Heart right ventricle (tissue), 16 donors: ENCODE measurements at places on chromosomes 5 and 9.

DNA sequence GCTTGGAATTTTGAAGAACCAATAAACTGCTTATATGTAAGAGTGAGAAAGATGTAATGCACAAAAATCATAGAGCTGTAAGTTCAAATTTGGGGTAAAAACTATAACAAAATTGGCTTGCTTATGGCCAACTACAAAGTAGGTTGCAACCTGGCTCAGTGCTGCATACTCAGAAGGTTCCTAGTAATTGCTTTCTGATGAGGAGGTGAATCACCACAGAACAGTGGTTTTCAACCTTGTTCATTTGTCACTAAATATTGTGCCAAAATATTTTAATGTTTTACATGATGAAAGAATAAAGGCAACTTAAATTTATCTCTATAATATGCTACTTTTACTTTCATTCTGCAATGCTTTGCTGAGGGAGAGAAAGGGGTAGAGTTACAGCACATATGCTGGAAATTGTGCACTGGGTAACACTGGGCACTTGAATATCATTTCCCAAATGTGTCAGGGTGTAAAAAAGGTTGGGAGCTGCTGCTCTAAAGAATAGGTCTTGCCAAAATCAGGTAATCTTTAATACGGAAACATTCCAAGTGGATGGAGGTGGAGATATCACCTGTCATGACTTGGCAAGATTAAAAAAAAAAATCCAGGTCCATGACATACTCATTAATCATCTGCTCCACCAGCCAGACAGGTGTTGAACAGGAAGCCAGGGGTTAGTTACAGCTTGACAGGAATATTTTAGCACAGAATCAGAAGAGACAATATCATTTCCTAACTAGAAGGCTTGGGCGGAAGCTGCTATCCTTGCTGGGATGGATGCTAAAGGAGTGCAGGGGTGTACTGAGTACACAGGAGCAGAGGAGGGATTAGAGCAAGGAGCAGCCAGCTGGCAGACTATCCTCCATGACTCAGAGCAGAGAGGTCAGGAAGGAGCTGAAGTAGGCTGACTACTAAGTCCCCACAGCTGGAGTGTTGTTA lies 34.6 kb upstream of the CCL21 start:
- peak; percentile 32 for DNase-seq

DNA sequence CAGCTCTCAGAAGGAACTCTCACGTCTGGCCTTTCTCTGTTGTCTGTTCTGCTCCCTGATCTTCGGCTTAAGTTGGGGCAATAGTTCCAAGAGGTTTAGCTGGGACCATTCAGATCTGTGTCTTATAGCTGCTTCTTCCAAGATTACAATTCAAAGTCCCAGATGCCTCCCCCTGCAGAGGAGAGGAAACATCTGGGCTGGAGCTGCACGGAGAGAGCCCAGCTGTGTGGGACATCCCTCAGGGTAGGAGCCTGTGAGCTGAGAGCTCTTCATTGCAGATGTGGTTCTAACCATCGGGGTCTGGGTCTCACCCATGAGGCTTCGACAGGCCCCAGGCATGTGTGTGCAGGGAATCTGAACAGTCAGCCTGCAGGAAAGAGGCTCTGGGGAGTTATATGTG lies 9.0 kb upstream of the PHF19 start:
- no peak for DNase-seq

DNA sequence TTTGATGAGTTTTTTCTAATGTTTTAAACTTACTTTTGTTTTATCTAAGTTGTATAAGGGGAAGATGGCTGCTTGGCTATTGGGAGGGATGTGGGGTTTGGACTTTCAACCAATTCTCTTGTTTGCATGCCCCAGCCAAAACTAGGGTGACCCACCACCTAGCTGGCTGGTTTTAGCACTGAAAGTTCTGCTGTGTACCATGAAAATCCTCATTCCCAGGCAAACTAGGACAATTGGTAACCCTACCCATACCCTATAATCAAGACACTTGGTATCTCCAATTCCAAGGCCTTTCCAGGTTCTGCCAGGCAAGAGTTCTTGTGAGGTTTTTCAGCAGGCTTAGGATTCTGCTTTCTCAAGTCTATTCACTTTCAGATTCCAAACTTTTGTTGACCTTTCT lies 13.1 kb downstream of the RAB3C start:
- no peak for DNase-seq

DNA sequence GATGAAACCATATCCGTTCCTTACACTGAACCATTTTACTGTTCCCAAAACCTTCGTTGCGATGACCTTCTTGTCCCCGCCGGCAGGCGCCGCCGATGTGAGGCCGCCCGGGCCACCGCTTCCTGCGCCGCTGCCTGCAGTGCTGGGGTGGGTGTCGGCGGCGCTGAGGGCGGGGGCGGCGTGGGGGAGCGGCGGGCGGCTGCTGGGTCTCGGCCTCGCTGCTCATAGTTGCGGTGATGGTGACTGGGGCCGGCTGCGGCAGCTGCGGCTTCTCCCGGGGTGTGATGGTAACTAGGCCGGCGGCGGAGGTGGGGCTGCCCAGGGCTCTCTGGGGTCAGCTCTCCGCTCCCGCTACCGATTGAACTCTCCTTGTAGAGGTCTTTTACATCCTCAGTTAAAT lies 14.1 kb upstream of the OR2S2 start:
- peak; percentile 26 for DNase-seq

DNA sequence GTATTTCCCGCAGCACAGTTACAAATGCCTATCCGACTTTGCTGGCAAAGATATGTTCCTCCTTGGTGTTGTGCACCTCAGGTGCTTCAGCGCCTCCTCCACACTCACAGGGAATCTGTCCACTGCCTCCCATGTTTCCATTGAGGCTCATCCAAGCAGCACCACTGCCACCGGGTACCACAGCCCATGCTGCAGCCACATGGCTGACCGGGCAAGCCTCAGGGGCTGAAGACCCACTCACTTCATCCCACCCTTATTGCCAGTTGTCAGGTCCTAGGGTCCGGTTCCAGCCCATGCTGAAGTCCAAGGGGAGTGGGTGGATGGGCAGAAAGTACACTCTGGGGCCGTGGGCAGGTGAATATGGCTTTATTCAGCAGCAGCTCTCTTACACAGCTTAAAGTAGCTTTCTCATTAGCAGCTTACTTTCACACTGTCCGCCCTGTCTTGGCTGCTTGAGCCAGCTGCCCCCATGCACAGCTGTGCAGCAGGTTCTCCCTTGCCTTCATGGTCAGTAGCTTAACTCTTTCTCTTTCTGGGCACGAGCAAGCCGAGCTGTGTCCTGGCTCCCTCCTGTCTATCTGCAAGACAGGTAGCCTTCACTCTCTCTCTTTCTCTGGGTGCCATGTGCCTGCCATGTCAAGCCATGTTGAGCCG lies 1052.3 kb downstream of the PTPRD start:
- no peak for DNase-seq

DNA sequence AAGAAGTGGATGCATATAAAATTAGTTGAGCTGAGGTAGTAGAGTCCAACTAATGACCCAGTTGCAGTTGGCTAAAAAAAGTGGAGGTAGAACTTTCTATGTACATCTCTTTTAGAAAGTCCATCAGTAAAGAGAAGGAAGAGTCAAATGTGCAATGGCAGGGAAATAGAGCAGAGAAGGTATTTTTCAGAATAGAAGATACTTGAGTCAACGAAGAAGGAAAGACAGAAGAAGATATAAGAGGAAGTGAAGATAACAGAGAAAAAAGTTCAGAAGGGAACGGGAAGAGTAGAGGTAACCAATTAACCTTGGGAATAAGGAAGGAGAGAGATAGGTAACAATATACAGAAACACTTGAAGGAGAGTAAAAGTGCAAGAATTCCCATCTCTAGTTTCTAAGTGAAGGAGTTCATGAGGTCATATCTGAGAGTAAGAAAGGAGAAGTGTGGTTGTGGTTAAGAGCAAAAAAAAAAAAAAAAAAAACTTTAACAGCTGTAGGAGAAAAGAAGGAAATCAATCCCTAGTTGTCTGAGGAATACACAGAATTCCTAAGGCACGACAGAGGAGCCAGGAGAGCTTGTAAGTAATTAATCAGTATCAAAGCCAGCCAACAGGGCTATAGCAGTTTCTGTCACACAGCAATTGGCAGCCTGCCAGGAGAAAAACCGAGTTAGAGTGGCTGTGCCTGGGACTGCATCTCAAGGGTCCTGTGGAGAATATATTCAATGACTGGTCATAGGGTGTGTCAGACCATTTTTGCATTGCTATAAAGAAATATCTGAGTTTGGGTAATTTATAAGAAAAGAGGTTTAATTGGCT lies 61.0 kb downstream of the ARL15 start:
- peak; percentile 24 for DNase-seq

- no peak for DNase-seq
These were observed 36.4 kb upstream of the SMC5 start for GRCh38 chr9:70222354-70222753.

DNA sequence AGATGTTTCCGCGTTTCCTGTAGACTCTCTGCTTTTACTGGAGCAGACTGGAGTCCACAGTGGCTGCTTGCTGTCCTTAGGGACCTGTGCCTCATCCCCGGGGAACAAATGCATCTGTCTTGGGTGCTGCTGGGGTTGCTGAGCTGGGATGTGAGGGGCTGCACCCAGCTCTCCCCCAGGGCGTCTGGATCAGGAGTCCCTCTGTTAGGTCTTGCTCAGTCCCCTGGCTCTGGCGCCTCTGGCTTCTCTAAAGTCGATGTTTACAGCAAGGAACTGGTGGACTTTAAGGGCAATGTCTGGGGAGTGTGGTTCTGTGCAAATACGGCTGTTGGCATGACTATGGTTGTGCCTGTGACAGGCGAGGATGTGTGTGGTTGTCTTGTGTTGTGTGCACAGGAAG lies 91.4 kb downstream of the CACNA1B start:
- no peak for DNase-seq

GRCh38 chr9:73166468-73166867 lies 14.8 kb downstream of the ANXA1 start:
- no peak for DNase-seq

DNA sequence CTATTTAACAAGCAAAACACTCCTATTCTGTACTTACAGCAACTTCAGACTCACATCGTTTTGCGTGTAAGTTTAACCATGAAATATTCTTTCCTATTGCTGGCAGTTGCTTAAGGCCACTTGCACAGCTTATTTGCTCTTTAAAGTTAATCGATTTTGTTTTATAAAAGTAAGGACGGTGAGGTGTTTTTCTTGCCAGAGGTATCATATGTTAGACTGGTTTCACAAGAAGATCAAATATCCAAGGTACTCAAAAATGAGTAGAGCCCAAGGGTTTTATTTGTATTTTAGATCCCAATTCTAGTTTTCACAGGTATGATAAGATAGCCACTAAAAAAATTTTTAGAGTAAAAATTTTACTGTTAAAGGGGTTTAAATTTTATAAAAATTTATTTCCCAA lies 16.2 kb downstream of the CLINT1 start:
- no peak for DNase-seq
